Stimulated activated CD4-positive, alpha-beta T cell treated with anti-CD3 and anti-CD28 coated beads, Interleukin-12 subunit alpha, Interleukin-12 subunit beta, amount 100 ng/mL, for 24 hours (primary cell): ENCODE measurements at places on chromosomes 5 and 9.

DNA sequence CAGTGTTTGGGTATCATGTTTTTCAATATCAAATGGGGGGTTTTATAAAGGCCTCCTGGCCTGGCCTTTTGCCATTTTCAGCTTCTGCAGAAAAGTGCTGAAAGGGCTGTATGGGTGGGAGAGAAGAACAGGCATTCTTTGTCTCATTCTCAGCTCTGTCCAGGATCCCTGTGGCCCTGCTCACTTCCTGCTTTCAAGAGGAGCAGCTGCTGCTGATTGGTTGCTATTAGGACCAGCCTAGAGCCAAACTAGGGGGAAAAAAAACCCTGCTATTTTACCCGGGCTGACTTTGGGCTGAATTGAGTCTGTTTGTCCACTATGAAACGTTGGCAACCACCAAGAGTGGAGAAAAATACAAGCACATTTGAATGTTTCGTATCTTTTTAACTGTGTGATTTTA is 117.1 kb downstream of the CMYA5 start:
- DNase-seq = no peak

- DNase-seq = no peak
These were observed 100.3 kb upstream of the ANKH start for GRCh38 chr5:14971873-14972272.

DNA sequence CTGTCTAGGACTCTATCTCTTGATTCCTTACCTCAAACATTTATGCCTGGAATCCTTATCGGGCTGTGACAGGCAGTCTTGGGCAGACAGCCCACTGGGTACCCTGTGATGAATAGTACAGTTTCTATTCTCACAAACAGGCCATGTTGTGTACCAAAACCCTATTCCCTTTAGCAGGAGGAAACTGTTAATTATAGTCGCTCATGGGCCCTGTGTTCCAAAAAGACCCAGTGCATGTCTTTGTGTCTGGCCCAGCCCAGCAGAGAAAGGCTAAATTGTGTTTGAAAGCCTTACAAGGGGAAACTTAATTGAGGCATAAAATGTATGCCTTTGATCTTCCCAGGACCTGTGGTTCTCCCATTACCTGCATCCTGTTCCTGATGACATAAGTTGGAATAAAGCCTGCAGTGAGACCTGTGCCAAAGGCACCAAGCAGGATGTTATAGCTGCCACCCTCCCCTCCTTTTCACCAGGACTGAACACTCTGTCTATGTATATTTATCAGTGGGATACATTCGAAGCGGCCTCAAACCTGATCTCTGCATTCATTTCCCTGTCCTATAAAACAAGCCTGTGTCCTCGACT is 43.3 kb downstream of the TLR4 start:
- DNase-seq = no peak

DNA sequence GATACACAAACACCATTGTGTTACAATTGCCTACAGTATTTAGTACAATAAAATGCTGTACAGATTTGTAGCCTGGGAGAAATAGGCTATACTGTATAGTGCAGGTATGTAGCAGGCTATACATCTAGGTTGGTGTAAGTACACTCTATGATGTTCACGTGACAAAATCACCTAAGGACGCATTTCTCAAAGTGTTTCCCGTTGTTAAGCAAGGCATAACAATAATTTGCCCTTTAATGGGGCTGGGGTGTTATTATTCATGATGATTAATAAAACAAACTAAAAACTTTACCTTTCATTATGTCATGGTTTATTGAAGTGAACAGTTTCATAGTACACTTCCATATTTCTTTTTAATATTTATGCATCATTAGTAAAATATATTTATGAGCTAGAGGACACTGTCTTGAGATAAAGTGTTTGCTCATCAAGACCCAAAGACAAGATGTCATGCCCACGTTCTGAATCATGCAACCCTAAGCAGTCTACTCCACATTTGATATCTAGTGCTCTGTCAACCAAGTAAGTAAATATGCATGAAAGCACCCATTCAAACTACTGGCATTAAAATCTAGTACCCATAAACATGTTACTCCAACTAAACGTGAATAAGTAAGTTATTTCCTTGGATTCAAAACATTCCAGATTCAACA is 220.5 kb downstream of the NR2F1-AS1 start:
- DNase-seq = no peak

GRCh38 chr5:127834094-127834531 is 130.9 kb downstream of the CCDC192 start:
- no peak for DNase-seq

DNA sequence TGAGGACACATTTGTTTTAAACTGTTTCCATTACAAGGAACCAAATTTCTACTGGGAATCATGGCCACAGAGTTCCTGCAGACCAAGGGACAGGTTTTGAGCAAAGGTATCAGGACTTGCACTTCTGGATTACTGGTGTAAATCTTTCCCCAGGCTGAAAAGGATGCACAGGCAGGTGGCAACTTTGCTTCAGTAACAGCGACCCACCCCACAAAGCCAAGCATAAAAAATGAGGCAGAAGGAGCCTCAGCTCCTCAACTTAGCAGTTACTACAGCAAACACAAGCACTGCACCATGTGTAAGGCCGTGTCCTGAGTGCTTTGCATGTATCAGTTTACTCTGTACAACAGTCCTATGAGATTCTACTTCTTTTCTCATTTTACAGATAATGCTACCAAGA is 251.9 kb downstream of the EBF1 start:
- DNase-seq = no peak

DNA sequence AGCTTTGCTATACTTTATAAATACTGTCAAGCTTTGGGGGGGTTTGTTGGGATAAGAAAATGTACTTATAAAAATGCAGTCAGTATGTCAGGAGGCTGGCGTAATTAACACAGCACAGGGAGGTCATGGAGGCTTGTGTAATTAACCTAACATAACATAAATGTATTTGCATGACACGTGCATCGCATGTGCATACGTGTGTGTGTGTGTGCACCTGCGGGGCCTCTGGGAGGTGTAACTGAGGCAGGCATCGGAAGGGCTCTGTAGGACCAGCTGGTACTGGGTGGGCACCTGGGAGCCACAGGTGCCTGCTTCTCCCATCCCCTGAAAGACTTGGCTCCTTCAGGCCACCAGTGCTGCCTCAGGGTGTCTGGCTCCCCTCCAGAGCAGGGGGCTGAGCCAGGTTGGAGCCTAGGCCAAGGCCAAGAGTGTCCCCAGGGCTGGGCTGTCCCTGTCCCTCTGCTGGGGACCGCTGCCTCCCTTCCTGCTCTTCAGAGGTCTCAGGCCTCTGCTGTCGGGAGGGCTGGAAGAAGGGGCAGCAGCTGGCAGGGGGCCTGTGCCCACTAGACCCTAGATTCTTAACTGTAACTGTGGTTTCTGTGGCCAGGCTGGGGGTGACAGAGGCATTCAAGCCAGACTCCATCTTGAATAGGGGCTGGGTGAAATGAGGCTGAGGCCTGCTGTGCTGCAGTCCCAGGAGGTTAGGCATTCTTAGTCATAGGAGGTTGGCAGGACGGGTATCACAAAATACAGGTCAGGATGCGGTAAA is 9.0 kb downstream of the FCN2 start:
- no peak for DNase-seq

GRCh38 chr5:76144513-76145274 is 61.5 kb downstream of the SV2C start:
- DNase-seq = no peak

DNA sequence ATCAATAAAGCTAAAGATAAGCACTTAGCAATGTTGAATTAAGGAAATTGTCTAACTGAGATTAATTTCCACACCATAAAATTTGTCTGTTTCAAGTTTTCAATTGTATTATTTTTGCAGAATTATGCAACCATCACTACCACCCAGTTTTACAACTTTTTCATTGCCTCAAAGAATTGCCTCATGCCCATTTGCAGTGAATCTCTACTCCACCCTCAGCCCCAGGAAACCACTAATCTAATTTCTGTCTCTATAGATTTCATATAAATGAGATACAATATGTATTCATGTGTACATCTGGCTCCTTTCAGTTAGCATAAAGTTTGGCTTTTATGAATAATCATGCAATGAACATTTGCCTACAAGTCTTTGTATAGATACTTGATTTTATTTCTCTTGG is 72.9 kb downstream of the PTCD2 start:
- no peak for DNase-seq

DNA sequence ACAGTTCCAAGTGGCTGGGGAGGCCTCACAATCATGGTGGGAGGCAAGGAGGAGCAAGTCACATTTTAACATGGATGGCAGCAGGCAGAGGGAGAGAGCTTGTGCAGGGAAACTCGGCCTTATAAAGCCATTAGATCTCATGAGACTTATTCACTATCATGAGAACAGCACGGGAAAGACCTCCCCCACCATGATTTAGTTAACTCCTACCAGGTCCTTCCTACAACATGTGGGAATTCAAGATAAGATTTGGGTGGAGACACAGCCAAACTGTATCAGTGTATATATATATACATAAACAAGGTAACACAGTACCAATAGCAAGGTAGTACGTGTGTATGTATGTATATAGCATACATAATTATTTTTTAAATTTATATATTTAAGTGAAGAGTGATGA is 50.9 kb downstream of the NFX1 start:
- no peak for DNase-seq

DNA sequence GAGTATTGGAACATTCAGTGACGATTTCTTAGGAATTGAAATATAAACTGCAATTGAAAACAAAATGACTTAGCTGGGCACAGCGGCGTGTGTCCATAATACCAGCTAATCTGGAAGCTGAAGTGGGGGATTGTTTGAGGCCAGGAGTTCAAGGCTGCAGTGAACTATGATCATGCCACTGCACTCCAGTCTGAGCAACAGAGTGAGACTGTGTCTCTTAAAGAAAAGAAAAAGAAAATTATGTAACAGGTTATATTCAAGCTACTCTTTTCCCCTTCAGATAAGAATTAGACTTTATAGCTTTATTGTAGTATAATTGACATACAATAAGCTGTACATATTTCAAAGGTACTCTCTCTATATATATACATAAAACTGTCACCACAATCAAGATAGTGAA is 6.4 kb downstream of the SLC26A2 start:
- no peak for DNase-seq

DNA sequence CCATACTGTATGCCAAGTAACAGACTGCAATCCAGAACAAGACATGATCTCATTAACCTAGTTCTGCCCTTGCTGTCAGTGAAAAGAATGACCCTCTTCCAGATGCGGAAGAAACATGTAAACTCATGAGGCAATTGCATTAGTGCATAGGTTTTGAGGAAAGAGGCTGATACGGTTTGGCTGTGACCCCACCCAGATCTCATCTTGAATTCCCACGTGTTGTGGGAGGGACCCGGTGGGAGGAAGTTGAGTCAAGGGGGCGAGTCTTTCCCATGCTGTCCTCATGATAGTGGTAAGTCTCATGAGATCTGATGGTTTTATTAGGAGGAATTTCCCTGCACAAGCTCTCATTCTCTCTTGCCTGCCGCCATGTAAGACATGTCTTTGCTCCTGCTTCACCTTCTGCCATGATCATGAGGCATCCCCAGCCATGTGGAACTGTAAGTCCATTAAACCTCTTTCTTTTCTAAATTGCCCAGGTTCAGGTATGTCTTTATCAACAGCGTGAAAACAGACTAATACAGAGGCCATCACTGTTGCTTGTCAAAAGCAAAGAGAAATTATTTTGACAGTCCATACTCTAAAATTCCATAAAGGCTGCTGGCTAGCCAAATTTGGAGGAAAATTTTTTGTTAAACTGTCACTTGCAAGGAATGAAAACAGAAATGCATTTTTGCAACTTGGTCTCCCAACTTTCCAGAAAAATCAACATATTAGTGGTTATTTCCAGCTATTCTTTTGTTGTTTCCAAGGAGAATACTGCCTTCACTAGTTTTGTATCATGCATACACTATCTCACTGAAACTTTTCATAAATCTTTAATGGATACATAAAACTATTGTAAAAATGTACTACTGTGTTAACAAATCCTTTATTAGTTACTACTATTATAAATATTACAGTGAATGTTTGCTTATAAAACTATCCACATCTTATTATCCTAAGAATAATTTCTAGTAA is 3.2 kb upstream of the ARL15 start:
- DNase-seq = no peak

DNA sequence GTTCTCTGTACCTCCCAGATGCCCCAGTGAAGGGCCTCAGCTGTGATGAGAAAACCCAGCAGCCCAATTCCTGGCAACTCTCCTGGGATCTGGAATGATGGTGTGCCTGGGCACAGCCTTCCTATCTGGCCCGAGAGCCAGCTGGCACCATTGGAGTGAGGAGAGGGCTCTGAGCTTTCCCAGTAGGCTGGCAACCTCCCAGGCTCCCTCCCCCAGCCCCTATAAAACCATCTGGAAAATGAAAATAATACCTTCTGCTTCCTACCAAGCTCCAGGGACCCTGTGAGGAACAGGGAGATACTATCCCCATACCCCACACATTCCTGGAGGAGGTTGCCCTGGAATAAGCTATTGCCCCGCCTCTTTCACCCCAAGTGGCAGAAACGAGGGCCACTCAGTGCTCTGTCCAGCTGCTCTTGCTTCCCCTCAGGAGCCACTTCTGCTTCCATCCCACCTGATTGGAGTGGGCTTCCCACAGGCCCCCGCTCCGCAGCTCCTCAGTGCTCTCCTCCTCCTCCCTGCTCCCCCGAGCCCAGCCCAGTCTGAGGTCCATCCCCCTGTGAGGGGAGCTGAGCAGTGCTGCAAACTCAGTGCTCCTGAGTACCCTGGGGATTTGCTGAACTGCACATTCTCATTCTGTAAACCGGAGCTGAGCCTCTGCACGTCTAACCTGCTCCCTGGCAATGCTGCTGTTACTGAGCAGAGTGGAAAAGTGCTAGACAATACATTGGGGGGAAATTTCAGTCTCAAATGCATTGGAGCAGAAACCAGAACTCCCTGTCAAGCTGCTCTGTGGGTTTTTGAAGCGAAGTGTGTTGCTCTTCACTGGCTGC is 74.7 kb downstream of the THBS4 start:
- DNase-seq = no peak

DNA sequence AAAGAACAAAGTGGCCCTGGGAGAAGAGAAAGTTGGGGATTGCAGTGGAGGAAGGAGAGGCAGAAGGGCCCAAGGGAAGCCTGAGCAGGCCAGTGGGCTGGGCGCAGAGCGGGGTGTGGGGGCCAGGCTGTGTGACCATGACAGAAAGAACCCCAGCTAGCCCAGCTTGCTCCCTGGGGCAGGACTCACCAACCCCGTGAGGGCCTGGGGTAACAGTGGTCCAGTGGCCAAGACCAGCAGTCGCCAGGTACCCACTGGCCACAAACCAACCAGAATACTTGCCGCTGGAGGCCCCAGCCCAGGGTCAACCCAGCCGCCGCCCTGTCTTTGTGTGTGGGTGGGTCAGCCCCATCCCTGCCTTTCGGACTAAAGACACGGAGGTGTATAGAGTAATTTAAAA is 146.5 kb downstream of the CACNA1B start:
- DNase-seq = no peak

GRCh38 chr5:118506217-118506852 is 482.0 kb downstream of the DTWD2 start:
- DNase-seq = no peak

DNA sequence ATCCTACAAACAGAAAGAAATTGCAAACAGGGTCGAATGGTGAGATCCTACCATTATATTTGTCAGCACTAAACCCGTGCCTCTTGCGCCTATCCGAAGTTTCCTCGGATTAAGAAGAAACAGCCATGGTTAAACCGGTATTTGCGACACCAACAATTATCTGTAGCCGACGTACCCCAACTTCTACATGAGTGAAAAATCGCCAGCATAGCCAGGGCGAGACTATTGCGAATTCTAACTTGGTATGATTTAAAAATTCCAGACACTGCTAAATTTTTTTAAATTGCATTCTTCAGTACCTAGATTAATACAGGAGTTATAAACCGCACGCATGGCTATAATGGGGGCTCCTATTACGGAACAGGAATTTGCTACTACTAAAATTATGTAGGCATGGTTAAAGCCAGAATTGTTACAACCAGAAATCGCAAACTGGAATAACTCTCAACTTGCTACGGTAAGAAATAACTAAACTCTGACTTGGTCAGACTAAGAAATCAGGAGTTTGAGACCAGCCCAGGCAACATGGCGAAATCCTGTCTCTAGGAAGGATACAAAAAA is 25.3 kb upstream of the ANXA2R start:
- no peak for DNase-seq
